ENCODE measurements at places on chromosomes 4 and X.

DNA sequence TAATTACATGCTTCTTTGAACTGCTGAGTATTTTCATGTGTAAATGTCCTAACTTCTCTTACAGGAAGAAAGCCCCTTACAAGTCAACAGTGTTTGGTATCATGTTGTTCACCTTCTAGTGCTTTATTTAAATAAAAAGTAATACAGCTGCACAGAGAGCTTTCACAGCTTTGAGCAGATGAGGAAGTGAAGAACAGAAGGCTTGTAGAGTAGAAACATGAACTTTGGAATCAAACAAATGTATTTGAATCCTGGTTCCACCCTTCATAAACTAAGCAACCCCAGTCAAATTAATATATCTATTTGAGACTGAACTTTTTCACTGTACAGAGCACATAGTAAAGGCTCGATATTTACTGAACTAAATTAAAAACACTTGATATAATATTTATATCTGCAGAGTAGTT, 120.5 kb downstream of the CAMK2D start:
- DNase-seq = no peak

DNA sequence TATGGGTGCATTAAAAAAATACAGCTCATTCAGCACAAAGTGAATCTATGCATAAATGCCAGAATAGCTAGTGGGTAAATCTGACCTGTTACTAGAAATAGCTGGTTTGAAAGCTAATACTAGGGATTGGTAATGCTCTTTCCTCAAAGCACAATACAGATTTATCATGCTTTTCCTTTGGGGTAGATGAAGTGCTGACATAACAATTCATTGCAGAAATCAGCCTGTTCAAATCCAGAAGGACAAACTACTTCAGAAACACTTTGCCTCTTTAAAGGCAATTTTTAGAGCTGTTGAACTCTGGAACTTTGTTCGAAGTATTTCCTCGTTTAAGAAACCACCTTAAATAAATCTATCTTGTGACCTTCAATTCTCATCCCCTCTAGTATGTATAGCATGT, 957.9 kb downstream of the ARAP2 start:
- DNase-seq = no peak

DNA sequence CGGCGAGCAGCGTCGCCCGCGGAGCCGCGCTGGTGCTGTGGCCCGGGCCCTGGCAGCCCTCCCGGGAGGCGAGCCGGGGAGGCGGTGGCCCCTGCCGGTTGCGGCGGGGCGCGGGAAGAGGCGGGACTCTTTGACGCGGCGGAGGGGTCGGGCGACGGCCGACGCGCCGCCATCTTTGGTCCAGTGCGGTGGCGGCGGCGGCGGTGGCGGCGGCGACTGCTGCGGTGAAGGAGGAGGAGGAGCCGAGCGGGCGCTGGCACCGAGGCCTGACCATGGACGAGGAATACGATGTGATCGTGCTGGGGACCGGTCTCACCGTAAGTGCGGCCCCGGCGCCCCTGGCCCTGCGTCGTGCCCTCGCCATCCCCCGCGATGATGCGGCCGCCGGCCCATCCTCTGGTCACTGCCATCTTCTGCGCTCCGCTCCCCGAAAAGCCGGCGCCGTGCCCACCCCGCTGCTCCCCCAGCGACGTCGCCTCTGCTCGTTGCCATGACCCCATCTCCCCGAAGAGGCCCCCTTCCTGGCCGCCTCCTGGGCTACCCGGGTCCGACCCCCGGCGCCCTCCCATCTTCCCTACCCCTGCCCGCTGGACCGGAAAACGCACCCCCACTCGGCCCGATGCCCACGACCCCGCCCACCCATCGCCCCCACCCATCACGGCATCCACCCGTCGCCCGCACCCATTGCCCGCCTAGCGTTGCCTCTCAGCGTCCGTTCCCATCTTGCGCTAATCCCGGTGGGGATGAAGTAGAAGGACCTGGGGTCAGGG, at the start of gene GDI1:
Gene GDI1, plus strand, starts transcription at position 172 of the 770 bp plus-strand sequence. Its CDS starts 101 bp downstream, at position 273.
- peak; percentile 60 for DNase-seq

GRCh38 chr4:26067035-26067434, 153.0 kb downstream of the SMIM20 start:
- DNase-seq = no peak

- no peak for DNase-seq
Observed at GRCh38 chrX:149114874-149115273, 390.2 kb downstream of the IDS start.

- no peak for DNase-seq
Observed at GRCh38 chrX:4243759-4244158, 530.3 kb upstream of the PRKX start.

DNA sequence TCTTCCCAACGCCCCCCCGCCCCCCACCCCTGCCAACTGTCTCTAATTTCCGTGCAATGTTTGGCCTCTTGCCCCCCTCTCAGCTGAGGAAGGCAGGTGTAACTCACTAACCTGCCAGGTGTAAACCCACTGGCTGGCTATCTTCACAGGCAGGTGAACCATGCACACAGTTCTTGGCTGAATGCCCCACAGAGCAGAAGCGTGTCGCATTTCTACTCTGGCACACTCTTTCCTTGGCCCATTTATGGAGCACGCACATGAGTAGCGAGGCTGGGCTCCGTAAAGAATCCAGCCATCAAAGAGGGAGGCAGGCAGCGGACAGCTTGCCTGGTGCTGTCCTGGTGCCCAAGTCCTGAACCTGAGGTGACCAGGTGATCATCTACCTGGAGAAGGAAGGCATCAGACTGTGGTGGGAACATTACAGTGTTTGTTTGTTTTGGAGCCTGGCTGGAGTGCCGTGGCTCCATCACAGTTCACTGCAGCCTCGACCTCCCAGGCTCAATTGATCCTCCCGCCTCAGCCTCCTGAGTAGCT, 39.2 kb upstream of the CRMP1 start:
- no peak for DNase-seq

- no peak for DNase-seq
Observed at GRCh38 chrX:119190831-119191230, 45.3 kb upstream of the PGRMC1 start.

DNA sequence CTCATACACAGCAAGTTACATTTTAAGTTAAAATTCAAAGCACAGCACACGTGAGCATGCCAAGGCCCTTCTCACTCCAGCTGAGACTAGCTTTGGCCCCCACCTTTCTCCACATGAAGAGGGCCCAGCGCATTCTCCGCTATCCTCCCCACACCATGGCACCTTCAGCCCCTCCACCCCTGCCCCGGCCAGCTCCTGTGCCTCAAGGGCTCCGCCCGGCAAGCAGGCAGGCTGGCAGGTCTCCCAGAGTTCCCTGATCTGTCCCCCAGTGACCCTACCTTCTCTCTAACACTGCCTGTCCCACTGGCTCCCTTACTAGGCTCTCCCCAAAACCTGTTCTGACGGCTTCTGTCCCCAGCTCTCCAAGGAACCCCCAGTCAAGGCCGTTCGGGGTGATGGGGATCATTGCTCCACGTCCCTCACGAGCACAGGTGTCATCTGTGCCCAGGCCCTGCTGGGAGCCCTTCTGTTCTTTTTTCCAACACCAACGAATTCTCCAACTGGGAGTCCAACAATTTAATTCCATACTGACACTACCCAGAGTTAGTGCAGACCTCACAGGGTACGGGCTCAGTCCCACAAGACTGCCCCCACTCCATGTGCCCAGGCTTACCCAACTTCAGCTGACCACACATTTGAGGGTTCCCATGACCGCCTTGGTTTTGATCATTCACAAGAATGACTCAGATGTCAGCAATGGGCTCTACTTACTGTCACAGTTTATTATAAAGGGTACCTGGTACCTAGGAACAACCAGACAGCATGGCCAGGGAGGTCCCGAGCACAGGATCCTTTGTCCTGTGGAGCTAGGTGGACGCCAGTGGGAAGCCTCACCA, 4.2 kb downstream of the LETM1 start:
- peak; percentile 30 for DNase-seq

DNA sequence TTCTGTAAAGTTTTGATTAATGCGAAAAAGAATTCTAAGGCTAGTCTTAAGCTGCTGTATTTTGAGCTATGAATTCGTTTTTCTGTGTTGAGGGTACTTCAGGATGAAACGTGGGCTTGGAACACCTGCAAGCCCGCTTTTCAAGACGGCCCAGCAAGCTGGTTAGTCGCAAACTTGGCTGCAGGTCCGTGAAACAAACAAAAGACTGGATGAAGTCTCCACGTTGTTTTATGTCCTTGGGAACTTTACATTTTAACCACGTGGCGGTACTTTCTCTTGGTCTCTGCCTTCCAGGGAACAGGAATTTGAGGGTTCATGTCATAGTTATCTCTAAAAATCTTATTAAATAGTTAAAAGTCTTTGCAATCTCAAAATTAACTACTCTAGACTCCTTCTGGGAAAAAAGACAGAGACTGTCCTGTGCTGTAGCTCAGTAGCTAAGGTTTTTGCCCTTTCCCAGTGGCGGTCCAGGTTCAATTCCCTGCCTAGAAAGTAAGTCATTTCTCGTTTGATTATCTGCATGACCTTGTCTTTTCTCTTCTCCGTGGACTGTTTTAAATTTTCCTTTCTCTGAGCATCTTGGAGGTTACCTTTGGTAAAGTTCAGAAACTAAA, 21.0 kb downstream of the TENM3 start:
- DNase-seq = no peak

DNA sequence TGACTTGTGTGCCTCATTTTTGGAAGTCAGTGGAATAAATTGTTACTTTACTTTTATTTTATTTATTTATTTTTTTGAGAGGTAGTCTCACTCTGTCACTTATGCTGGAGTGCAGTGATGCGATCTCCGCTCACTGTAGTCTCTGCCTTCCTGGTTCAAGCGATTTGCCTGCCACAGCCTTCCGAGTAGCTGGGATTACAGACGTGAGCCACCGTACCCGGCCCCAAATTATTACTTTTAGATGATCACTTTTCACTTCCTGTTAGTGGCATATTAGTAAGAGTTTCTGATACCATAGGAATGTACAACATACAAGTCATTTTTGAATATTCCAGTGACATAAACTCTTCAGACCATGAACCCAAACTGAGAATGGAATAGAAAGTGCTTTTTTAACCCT, 611.0 kb upstream of the MAGEB2 start:
- no peak for DNase-seq

DNA sequence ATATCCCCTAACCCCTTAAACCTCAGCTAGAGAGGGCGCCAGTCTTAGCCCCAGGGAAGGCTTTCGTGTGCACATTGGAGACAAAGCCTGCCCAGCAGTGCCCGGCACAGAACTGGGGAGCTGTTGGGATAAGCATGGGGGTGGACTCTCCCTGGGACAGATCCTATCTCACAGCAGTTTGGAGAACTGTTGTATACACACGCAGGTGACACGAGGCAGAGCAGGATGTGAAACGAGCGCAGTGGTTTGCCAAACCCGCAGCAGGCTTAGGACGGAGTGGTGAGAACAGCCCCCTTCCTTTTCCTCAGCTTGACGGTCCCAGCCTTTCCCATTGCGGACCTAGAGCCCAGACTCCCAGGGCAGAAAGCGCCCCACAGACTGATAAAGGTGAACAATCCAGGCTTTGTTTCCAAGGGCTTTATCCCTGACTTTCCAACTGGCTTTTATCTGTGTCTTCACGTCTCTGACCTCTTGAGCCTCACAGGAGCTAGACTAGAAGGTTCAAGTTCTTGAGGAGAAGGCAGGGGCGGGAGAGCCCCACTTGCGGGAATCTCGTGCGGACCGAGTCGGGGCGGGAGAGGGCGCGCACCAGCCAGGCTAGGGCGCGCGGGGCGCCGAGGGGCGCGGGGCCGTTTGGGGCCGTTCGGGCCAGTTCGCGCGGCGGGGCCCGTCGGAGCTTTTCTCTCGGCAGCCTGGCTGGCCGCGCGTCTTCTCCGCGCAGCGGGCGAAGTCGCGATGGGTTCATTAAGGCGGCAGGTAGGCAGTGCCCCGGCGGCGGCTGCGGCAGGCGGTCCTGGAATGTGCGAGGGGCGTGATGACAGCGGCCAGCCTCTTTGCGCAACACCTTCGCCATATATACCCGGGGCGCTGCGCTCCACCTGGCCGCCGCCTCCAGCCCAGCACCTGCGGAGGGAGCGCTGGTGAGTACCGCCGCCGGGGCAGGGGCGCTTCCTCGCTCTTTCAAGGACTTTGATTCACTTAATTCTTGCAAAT, at the start of gene SLC34A2:
Gene SLC34A2, plus strand, starts transcription at position 881 of the 993 bp plus-strand sequence. CDS start 6,650 bp downstream, outside the sequence.
- no peak for DNase-seq

- DNase-seq = no peak
Observed at GRCh38 chrX:72479324-72480274, 93.0 kb downstream of the HDAC8 start.

DNA sequence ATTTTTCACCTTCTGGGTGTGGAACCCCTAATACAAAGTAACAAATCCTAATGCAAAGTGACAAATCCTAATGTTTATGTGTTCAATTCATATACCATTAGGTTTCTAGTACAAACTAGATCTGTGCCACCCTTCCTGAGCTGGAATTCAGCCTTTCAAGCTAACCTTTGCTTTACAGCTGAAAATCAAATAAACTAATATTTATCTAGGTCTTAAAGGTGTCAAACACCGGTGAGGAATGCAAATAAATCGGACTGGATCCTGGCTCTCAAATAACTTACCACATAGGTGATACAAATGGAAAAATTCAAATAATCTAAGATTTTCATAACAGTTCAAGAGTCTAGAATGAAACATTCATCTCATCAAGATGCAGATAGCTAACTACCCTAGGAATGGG, 11.6 kb downstream of the IRF2 start:
- no peak for DNase-seq

DNA sequence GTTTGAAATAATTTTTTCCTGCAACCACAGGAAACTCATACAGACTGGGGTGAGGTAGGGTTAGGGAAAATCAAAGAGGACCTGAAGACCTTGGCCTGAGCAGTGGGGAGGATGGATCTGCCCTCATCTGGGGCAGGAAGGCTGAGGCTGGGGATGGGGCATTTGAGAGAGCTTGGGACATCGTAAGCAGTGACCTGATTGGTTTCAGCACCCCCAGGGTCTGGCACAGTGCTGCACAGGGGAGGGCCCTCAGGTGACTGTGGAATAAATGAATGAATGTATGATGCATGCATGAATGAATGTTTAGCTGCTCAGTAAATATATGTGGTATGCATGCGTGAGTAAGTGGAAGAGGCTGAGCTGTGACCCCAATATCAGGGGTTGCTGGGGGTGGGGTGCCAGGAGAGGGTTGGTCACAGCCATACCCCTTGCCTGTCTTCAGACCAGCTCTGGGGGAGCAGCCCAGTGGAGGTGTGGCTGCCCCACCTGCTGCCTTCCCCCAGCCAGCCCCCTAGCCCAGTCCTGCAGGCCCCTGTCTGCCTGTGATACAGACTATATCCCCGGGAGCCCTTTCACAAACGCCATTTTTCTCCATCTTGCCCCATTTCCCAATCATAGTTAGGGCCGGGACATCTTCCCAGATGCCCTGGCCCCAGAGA, 11.0 kb upstream of the TNIP2 start:
- DNase-seq = no peak

- DNase-seq = no peak
Observed at GRCh38 chr4:182277377-182277776, 34.2 kb downstream of the TENM3 start.

DNA sequence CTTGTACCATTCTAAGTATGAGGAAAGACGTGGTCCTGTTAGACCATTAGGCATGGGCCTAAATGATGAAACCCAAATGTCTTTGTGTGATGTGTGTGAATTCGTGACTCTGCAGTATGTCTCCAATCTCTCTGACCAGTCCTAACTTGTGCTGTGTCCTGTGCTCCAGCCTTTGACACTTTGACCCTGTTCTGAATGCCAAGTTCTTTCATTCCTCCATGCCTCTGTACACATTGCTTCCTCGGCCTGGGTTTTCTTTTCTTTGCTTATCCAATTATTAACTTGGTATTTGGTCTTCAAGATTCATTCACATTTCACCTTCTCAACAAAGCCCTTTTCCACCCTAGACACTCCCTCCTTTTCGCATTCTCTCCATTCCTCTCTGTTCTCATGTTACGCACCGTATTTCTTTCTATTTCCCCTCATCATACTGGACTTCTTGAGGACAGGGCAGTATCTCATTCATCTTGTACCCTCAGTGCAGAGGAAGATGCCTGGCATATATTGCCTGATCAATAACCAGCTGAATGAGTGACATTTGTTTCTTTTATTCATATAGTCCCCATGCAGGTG, 138.7 kb downstream of the F11 start:
- DNase-seq = no peak
